ENCODE measurements at places on chromosomes 2 and 18.

- DNase-seq = no peak
These were observed 31.4 kb downstream of the KCNJ13 start for GRCh38 chr2:232744963-232745362.

GRCh38 chr18:45517181-45517741 is 98.0 kb upstream of the SLC14A2 start:
- peak; percentile 72 for DNase-seq

DNA sequence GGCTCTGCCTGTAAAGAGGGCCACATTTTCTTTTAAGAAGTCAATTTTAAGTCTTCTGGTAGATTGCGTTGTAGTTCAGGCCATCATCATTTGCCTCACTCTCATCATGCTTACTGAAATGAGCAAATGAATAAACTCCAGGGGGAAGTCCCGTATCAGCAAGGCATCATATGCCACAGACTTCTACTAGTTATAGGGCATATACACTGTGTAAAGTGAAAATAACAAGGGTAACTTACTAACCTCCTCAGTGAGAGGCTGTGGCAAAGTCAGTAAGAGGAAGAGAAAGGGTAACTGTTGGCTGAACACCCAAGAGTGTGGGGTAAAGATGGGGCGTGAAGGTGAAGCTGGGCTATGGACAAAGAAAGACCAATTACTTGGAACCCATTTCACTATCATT is 456.2 kb downstream of the SPAG16 start:
- no peak for DNase-seq

DNA sequence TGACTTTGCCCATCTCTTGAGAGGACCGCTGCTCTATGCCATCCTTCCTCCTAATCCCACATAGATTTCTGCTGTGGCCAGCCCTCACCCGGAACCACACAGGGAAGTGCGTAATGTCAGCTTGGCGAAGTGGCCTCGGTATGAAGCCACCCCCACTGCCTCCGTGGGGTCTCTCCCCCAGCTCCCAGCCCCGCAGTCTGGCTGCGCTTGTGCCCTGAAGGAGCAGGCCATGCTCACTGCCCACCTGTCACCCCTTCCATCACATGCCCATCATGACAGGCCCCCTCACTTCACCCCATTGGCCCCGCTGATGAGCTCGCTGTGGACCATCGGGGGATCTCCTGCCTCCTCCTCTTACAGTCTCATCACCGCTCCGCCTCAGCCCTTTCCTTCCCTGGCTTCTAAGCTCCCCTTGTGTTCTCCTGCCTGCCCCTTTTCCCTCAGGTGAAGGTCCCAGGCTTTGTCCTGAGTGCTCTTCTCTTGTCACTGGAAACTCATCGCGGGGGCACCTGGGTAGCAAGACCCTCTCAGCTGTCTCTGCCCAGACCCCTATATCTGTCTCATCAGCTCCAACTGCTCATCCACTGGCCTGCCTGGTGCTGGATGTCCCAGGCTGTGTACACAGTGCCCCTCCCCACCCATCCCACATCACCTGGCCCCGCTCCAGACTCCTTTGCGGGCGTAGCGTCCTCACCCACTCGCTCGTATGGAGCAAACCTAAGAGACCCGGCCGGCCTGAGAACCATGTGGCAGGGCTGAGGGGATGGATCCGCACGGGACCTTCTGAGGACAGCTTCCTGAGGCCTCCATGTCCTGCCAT is 81.7 kb downstream of the GLI2 start:
- DNase-seq = no peak

GRCh38 chr2:66843847-66844246 is 408.9 kb downstream of the MEIS1 start:
- no peak for DNase-seq

DNA sequence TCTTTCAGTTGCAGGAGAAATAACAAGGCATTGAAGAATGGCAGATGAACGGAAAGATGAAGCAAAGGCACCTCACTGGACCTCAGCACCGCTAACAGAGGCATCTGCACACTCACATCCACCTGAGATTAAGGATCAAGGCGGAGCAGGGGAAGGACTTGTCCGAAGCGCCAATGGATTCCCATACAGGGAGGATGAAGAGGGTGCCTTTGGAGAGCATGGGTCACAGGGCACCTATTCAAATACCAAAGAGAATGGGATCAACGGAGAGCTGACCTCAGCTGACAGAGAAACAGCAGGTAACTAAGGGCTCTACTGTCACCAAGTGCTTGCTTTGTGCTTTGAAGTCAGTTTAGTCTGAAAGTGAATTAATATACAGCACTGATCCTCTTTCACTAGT is 118.5 kb upstream of the UNC80 start:
- DNase-seq = no peak

- no peak for DNase-seq
These were observed 36.3 kb downstream of the NEURL3 start for GRCh38 chr2:96468904-96469303.

GRCh38 chr2:23387221-23387550 is 2.2 kb downstream of the KLHL29 start:
- DNase-seq = no peak

GRCh38 chr18:75124991-75125381 is 84.0 kb downstream of the PTGR3 start:
- no peak for DNase-seq

DNA sequence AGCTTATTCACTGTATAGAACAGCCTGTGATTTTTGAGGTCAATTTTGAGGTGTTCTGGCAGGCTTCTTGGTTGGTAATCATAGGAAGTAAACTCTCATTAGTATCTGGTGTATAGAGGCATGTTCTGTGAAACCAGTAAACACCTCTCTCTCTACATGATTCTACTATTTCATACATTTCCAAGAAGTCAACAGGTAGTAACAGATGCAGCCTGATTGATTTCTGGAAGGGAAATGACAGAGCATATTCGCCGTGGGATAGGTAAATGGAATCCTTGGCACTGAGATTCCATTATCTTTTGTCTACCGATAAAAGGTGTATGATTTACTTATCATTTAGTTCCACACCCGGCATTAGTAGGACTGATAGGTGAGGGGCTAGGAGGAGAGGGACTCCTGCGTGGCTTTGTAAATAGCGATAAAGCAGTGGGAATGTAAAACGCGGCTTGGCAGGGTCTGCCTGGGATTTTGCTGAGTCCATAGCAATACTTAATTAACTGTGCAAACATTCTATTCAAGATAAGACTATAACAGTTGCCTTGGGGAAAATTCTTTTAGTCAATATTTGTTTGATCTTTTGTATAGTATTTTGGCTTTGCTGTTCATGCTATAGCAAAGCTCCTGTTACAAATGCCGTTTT is 32.3 kb downstream of the LYPD6B start:
- no peak for DNase-seq

- DNase-seq = no peak
These were observed 316.0 kb downstream of the MTX2 start for GRCh38 chr2:176585291-176585690.

DNA sequence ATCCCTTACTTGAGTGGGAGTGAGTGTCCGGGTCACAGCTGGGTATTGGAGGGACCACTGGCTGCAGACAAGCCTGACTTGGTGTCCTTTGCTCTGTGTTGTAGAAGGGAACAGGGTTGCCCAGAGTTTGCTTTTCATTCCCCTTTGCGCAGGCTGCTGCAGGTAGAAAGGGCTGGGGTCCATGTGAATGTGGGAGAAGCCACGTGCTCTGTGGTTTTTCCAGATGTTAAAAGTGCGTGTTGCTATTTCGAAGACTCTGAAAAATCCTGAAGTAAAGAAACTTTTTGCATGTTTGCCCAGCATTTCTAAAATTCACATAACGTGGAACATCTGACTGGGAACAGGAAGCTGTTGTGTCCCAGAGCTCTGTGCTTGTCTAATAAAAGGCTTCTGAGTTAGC is 28.8 kb downstream of the GLI2 start:
- DNase-seq = no peak

GRCh38 chr2:144607891-144608521 is 88.1 kb upstream of the ZEB2 start:
- DNase-seq = peak; percentile 71

DNA sequence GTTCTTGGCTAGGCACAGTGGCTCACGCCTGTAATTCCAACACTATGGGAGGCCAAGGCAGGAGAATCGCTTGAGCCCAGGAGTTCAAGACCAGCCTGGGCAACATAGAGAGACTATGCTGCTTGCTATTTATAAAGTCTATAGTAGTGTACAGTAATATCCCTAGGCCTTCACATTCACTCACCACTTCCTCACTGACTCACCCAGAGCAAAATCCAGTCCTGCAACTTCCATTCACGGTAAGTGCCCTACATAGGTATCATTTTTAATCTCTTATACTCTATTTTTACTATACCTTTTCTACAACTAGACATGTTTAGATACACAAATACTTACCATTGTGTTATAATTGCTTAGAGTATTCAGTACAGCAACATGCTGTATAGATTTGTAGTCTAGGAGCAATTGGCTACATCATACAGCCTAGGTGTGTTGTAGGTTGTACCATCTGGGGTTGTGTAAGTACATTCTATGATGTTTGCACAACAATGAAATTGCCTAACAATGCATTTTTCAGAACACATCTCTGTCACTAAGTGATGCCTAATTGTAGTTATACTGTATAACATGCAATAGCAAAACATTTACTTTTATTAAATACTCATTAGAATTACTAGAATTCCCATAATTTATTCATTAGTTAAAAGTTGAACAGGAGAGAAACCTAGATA is 8.8 kb downstream of the DHX57 start:
- no peak for DNase-seq

DNA sequence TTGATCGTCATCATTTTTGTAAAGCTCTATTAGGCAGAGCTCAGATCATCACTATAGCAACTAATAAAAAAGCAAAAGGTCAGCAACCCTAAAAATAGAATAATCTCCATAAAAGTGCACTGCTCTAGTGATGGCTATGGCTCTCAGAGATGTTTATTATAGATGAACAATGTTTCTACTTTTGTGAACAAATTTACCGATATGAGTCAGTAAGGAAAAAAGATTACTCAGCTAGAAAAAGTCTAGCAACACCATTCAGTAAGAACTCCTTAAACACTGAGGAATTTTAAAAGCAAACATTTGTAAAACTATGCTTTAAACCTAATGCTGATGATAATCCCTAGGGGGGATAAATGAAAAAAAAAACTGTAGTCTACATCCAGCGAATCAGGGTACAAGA is 69.6 kb downstream of the ACVR1C start:
- peak; percentile 9 for DNase-seq

DNA sequence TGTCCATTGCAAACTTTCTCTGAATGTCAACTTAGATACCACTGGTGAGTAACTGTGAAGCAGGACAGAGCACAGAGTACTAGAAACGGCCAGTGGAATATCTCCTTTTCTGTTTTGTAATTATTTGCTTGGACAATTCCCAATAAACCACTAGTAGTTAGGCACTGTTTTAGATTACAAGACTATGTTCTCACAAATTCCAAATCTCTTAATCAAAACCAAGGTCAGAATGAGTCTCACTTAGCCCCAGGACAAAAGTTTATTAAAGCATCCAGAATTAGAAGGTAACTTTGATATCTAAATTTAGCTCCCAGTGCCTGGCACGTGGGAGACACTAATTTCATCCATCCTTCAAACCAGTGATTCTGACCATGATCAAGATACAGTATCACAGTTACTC is 89.0 kb downstream of the ZNF521 start:
- DNase-seq = peak; percentile 55

DNA sequence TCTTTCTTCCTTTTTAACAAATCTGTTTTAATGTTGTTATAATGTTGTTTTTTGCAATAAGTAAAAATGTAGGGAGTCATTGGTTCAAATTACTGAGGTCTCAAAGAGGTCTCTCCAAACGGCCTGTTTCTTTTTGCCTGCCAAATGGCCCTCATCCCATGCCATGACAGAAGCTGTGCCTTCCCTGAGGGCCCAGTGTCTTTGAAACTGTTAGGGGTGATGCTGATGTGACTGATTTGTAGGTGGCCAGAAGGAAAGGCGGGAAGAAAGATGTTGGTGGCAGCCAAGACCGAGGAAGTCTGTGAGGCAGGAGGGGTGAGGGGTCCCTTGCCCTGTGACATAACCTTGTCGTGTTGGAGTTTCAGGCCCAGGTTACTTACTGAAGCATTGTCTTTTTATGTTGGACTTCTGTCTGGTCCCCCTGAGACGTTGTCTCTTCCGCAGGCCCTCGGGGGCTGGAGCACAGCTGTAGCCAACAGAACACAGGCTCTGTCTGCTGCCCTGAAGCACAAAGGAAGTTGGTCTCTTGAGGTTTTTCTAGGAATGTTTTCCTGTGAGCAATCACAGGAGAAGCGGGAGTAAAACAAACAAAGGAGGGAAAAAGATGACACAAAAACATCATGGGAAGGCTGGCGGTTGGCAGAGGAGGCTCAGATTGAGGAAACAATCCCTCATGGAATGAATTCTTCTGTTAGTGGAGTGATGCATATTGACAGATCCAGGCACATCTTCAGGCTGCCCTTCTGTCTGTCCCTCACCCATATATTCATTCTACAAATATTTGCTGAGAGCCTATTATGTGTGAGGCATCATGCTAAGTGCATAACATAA is 4.9 kb upstream of the ST3GAL5 start:
- peak; percentile 86 for DNase-seq

DNA sequence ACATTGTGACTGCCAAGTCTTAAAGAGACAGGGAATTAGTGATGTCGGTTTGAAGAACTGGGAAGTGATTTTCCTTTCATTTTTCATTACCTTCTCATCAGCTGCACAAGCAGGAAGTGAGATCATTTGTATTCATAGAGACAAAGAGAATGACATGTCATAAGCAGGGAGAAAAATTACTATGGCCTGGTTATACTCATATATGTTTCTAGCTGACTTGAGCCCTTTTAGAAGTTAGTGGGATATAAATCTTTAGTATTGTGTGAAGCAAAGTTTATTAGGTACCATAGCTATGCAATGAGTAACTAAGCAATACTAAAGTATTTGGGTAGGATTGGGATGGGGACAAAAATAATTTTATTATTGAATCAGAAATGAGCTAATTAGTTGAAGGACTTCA is 284.1 kb downstream of the PID1 start:
- no peak for DNase-seq

- no peak for DNase-seq
These were observed 24.1 kb downstream of the TRABD2A start for GRCh38 chr2:84856787-84857186.

DNA sequence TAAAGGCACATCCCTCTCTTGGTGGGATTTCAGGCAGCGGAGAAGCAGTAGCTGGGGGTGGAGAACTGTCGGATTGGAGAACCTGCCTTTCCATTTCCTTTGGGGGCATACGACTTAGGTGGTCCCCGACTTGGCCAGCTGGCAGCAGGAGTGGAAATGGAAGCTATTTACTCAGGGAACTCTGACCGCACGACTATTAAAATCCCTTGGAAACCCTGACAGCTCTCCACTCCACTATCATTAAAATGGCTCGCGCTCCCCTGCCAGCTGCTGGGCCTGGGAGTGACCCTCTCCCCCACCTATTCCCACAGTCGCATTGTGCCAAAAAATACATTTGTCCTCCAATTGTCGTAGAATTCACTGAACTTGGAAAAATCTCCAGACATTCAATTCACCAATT is 77.7 kb upstream of the APCDD1 start:
- DNase-seq = peak; percentile 49

- DNase-seq = no peak
These were observed 46.2 kb downstream of the HPCAL1 start for GRCh38 chr2:10348891-10349290.

- no peak for DNase-seq
These were observed 162.2 kb downstream of the BCL11A start for GRCh38 chr2:60391230-60391629.

Measured in astrocyte (in vitro differentiated cells and primary cell).